ENCODE measurements at places on chromosomes 2 and 18. TPM values are rescaled to one million over a fixed set of nuclear protein-coding genes. Genes with fewer than 3 reads are reported as not detected.
A peak's percentile ranks its signal among the peaks of the same experiment; 100 is the strongest.

Gene TBR1
- total RNA-seq, result not detected

Gene FOXD4L1
- total RNA-seq, result not detected

Gene TMEM198
- 2.1 TPM for total RNA-seq

Gene RGPD4
- total RNA-seq, result not detected

Gene POTEI
- total RNA-seq, result not detected

Gene HOXD12
- total RNA-seq, result not detected

Gene POLR1A
- total RNA-seq, result 42.1 TPM

Gene SYT4
- total RNA-seq, result not detected

Gene NMUR1
- total RNA-seq, result 0.09 TPM

Gene FRZB
- not detected for total RNA-seq

Gene CRYGD
- total RNA-seq, result not detected

Gene RUFY4
- total RNA-seq, result 0.88 TPM

DNA sequence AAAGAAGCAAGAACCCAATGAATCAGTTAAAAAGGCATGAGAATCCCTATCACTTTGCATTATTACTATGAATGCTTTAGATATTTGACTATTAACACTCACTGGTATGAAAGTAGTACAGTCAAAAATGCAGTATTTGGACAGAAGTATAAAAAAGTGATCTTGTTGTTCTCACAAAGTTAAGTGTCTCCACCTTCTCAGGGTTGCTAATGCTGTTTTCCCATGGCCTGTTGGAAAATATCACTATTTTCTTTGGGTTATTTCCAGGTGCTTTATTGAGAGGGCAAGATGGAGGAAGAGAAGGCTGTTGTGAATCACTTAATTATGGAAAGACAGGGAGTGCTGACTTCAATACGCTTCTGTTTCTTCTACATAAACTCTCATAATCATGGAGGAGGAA lies 13.6 kb upstream of the CREB1 start:
- peaks cover 49% of the 10 kb centered on the region for H3K4me1 ChIP-seq
- H3K4me3 ChIP-seq, result no peak overlapping the region
- no peak overlapping the region for H3K27ac ChIP-seq
- H3K27me3 ChIP-seq, result no peaks in the 10 kb centered on the region

DNA sequence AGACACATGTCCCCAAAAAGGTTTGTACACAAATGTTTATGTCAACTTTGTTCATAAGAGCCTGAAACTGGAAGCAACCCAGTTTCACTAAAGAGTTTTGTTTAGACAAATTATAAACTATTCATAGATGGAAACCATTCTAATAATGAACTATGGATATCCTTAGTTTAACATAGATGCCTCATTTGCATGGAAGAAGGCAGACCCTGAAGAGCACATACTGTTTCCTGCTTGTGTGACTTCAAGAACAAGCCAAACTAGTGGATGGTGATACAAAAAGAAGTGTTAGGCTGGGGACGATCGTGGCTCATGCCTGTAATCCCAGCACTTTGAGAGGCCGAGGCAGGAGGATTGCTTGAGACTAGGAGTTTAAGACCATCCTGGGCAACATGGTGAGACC lies 48.1 kb downstream of the ACOXL start:
- no peaks in the 10 kb centered on the region for H3K4me1 ChIP-seq
- no peak overlapping the region for H3K27ac ChIP-seq
- H3K36me3 ChIP-seq, result no peaks in the 10 kb centered on the region
- no peak for DNase-seq
- no peak overlapping the region for H3K4me3 ChIP-seq

DNA sequence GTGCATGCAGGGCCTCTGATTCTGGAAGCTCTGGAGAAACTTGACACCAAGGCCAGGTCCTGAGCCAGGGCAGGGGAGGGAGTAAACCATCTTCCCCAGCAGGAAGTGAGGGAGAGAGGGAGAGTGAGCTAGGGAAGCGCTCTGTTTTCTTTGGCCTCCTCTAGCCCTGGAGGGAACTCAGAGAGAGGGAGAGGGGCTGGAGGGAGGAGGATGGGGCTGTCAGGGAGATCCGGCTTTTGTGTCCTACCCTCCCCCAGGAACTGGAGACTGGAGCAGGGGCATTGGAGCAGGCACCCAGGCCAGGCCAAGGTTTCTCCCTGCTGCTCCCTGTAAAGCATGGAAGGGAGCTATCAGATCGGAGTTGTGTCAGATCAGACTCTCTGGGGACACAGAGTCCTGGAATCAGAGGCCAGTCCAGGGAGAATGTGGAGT lies 22.7 kb upstream of the PKDCC start:
- H3K4me1 ChIP-seq, result no peaks in the 10 kb centered on the region
- H3K27me3 ChIP-seq, result peaks cover 11% of the 10 kb centered on the region
- no peaks in the 10 kb centered on the region for H3K36me3 ChIP-seq
- no peak for DNase-seq
- H3K27ac ChIP-seq, result no peak overlapping the region

GRCh38 chr2:232528746-232529460 lies 2.9 kb downstream of the CHRND start:
- H3K4me1 ChIP-seq, result peaks cover 10% of the 10 kb centered on the region
- no peak overlapping the region for H3K27ac ChIP-seq
- H3K27me3 ChIP-seq, result peaks cover 21% of the 10 kb centered on the region
- peak; percentile 23 for DNase-seq

GRCh38 chr18:8701546-8702118 lies 3.7 kb upstream of the MTCL1 start:
- H3K4me3 ChIP-seq, result no peak overlapping the region
- no peak for DNase-seq
- no peak overlapping the region for H3K27ac ChIP-seq
- H3K4me1 ChIP-seq, result peaks cover 7% of the 10 kb centered on the region
- H3K36me3 ChIP-seq, result no peaks in the 10 kb centered on the region
- H3K27me3 ChIP-seq, result peaks cover 35% of the 10 kb centered on the region

DNA sequence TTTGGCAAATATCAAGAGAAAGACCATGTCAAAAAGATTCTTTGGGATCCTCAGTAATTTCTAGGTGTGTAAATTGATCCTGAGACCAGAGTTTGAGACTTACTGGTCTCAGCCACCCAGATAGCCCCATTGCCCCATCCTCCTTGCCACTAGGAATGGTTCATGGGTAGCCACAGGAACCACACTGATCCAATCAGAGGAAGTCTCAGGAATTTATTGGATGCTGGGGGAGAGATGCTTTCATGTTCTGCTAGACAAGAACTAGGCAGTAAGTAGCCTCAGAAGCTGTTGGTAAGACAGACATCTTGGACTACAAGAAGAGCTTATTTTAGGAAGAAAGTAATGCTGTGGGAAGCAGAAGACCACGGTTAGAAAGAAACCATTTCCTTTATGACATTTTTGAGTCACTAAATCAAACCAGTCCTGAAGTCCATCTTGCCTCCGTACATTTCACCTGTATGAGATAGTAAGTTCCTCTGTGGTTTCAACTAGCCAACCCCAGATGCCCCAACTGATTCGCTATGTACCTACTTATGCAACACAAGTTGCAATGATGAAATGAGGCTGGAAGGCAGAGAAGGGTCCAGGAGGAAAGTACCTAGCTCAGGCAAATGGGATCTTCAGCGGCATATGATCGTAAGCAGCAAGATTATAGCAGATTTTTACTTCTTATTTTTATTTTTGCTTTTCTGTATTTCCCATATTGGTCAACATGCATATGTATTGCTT lies 3.6 kb upstream of the ST3GAL5 start:
- H3K4me1 ChIP-seq, result peaks cover 40% of the 10 kb centered on the region
- H3K4me3 ChIP-seq, result no peak overlapping the region
- H3K27me3 ChIP-seq, result no peaks in the 10 kb centered on the region

DNA sequence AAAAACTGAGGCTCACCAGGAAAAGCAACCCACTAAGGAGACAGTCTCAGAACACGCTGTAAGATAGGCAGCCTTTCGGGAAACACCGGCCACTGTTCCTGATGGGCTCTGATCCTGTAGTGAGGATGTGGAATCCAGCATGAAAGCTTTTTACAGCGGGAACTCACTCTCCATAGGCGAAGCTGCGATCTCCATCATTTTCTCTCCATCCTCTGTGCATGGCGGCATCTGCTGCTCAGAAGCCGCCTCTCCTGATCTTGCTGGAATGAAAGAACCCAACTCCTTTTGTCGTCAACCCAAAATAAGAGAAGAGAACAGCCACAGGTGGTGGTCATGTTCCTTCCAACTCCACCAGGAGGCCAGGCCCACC lies 49.9 kb downstream of the TMEM18 start:
- H3K4me1 ChIP-seq, result no peaks in the 10 kb centered on the region
- no peak overlapping the region for H3K27ac ChIP-seq
- peaks cover 5% of the 10 kb centered on the region for H3K27me3 ChIP-seq
- DNase-seq, result no peak
- H3K36me3 ChIP-seq, result no peaks in the 10 kb centered on the region

DNA sequence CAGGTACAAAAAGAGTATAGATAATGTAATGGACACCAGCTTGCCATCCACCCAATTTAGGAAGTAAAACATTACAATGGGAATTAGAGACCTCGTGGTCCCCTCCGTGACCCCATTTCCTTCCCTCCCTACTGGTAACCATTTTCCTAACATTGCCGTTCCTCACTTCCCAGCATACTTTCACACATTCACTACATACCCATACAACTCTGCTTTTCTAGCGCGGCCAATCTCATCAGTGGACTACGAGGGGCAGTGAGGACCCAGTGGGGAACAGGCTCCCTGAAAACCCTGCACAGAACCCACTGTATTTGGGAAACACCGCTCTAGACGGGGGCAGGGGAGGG lies 1.1 kb downstream of the ENOSF1 start:
- peak overlapping the region; percentile 96 for H3K4me3 ChIP-seq
- peaks cover 55% of the 10 kb centered on the region for H3K4me1 ChIP-seq
- DNase-seq, result no peak
- no peaks in the 10 kb centered on the region for H3K27me3 ChIP-seq

DNA sequence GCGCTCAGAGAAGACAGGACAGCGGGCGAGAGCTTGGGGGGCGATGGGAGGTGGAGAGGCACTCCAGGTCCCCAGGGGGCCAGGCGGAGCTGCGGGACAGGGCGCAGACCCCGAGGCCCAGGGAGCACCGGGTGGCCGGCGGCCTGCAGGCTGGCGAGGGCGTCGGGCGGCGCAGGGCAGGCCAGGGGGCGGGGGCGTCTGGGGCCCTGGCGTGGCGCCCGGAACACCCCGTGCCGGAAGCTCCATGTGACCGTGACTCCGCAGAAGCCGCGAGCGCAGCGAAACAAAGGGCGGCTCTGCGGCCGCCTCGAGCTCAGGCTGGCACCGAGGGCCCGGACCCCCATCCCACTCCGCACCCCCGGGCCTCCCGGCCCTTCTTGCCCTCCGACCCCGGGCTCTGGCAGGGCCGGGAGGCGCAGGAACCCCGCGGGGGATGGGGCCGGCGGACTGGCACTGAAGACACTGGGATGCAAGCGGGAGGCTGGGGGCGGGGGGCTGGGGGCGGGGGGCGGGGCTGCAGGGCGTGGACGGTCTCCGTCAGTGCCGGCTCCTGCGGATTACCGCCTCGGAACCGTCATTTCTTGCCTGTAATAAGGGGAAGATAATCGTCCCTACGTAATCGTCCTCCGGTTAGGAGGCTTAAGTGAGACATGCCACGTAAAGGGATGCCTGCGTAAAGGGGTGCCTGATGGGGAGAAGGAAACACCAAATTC lies 19.1 kb downstream of the SH2D6 start:
- H3K36me3 ChIP-seq, result no peaks in the 10 kb centered on the region
- H3K27ac ChIP-seq, result peak overlapping the region; percentile 93
- H3K4me1 ChIP-seq, result peaks cover 30% of the 10 kb centered on the region
- peak; percentile 83 for DNase-seq
- H3K4me3 ChIP-seq, result peak overlapping the region; percentile 78

DNA sequence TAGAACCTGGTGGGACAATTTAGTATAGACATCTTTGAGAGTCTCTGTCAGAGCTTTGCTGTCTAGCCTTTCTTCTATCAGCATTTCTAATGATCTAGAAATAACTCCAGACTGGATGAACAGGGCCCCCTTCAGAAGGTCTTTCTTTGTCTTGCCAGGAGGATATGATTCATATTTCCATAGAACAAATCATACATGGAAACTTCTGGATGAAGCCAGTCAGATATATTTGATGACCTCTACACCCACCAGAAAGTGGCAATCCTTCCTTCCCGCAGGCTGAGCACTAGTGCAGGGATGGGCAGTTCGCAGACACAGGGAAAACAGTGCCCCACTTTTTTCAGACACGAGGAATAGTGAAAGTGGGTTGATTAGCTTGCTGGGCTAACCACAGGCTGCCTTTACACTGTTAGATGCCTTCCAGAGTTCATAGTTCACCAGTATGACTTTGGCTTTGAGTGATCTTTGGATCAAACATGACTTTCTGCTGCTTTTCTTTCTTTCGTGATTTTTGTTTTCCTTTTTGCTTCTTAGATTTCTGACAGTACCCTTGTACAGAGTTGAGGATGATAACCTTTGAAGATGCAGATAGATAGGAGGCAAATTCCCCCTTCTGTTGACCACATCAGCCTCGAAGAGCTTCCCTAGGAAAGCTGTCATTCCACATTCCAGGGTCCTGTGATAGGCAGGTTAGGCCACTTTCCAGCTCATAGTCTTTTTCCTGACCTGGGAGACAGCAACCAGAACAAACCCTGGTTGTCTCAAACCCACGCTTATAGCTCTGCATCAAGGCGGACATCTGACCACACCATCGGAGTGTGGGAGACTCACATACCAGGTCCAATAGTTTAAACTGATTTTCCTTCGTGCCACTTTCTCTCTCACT lies 237.0 kb downstream of the ZNF407 start:
- H3K27me3 ChIP-seq, result no peaks in the 10 kb centered on the region
- no peak overlapping the region for H3K4me3 ChIP-seq
- peaks cover 23% of the 10 kb centered on the region for H3K4me1 ChIP-seq
- H3K36me3 ChIP-seq, result peaks cover 8% of the 10 kb centered on the region
- DNase-seq, result no peak
- H3K27ac ChIP-seq, result no peak overlapping the region

- H3K36me3 ChIP-seq, result no peaks in the 10 kb centered on the region
- H3K27me3 ChIP-seq, result no peaks in the 10 kb centered on the region
- no peak for DNase-seq
Observed at GRCh38 chr2:195447323-195447975, 209.6 kb upstream of the SLC39A10 start.

- peaks cover 18% of the 10 kb centered on the region for H3K27me3 ChIP-seq
- peaks cover 8% of the 10 kb centered on the region for H3K4me1 ChIP-seq
- no peak overlapping the region for H3K27ac ChIP-seq
Observed at GRCh38 chr2:26590980-26591618, 50.1 kb downstream of the CIB4 start.

GRCh38 chr2:19312949-19313348 lies 45.5 kb downstream of the OSR1 start:
- no peak overlapping the region for H3K4me3 ChIP-seq
- H3K36me3 ChIP-seq, result no peaks in the 10 kb centered on the region
- no peak for DNase-seq
- H3K4me1 ChIP-seq, result no peaks in the 10 kb centered on the region
- no peaks in the 10 kb centered on the region for H3K27me3 ChIP-seq

DNA sequence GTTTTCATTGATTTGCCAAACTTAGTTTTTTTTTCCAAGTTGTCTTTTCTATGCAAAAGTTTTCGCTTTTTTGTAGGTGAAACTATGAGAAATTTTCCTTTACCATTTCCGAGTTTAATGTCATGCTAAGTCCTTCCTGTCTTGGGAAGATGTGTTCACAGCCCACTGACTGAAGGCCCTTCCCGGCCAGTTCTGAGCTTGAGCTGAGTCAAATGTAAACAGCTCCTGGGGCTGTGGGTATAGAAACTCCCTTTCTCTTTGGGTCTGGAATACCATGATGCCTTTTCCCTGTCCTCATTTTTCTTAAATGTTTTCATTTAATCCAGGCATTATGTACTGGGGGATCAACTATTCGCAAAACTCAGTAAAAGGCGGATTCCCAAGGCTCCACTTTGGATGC lies 69.8 kb upstream of the IL1R1 start:
- H3K27ac ChIP-seq, result no peak overlapping the region
- H3K27me3 ChIP-seq, result peaks cover 1% of the 10 kb centered on the region

GRCh38 chr2:157244691-157245090 lies 12.8 kb upstream of the GALNT5 start:
- no peaks in the 10 kb centered on the region for H3K36me3 ChIP-seq
- H3K4me3 ChIP-seq, result no peak overlapping the region
- peaks cover 14% of the 10 kb centered on the region for H3K4me1 ChIP-seq
- DNase-seq, result no peak
